Ascending aorta (tissue), 2 donors: ENCODE measurements at places on chromosomes 4 and X.
A peak's percentile ranks its signal among the peaks of the same experiment; 100 is the strongest.

DNA sequence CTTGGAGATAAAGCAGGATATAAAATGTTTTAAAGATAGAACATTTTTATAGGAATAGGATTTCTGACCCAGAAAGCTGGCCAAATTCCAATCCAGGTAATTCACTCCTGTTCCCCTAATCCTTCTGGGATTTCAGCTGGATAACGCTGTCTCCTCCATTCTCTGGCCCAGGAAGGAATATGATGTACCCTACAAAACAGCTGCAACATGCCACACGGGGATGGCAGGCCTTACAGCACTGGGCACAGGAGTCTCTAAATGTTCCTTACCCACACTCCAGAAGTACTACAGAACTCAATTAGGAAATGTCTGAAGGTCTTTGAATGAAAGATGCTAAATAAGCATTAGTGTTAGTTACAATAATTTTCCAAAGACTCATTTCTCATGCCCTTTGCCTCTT lies 15.8 kb downstream of the CAMK2D start:
- H3K4me3 ChIP-seq: no peak overlapping the region
- H3K4me1 ChIP-seq: no peaks in the 10 kb centered on the region
- no peaks in the 10 kb centered on the region for H3K36me3 ChIP-seq
- no peak overlapping the region for H3K27ac ChIP-seq
- DNase-seq: no peak

- H3K4me1 ChIP-seq: peaks cover 20% of the 10 kb centered on the region
- DNase-seq: peak; percentile 69
- H3K4me3 ChIP-seq: no peak overlapping the region
- no peaks in the 10 kb centered on the region for H3K36me3 ChIP-seq
- no peaks in the 10 kb centered on the region for H3K27me3 ChIP-seq
Observed at GRCh38 chr4:141654098-141654497, 17.7 kb downstream of the IL15 start.

GRCh38 chr4:29113960-29114359 lies 1606.2 kb upstream of the PCDH7 start:
- H3K4me1 ChIP-seq: no peaks in the 10 kb centered on the region
- no peak overlapping the region for H3K4me3 ChIP-seq
- no peaks in the 10 kb centered on the region for H3K27me3 ChIP-seq
- no peak overlapping the region for H3K27ac ChIP-seq

GRCh38 chr4:11042760-11043159 lies 358.2 kb upstream of the CLNK start:
- no peak overlapping the region for H3K27ac ChIP-seq
- no peak for DNase-seq
- H3K36me3 ChIP-seq: no peaks in the 10 kb centered on the region
- no peaks in the 10 kb centered on the region for H3K27me3 ChIP-seq
- no peaks in the 10 kb centered on the region for H3K4me1 ChIP-seq
- no peak overlapping the region for H3K4me3 ChIP-seq

DNA sequence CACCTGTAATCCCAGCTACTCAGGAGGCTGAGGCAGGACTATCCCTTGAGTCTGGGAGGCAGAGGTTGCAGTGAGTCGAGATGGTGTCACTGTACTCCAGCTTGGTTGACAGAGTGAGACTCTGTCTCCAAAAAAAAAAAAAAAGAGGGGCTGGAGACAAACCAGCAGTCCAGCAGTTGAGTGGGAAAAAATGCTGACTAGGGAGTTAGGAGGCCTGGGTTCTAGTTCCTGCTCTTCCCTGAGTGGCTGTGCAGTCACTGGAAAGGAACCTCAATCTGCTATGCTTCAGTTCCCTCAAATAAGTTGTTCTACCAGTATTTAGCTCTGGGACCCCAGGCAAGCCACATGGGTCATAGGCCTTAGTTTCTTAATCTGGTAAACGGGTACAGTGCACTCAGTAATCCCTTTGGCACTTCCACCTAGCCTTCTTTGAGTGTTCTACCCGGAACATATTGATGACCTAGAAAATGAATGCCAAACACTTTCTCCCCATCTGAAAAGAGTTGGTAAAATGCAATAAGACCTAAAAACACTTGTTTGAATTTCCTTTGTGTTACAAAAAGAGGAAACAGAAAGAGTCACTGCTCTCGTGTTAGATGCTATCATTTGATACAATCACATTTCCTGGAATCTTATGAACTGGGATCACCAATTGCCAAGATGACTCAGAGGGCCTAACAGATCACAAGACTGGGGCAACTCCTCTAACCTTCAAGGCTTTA lies 99.3 kb upstream of the EGFL6 start:
- H3K4me3 ChIP-seq: no peak overlapping the region
- H3K36me3 ChIP-seq: no peaks in the 10 kb centered on the region
- no peaks in the 10 kb centered on the region for H3K27me3 ChIP-seq
- H3K27ac ChIP-seq: no peak overlapping the region
- no peaks in the 10 kb centered on the region for H3K4me1 ChIP-seq

GRCh38 chr4:151488968-151489367 lies 80.0 kb downstream of the FHIP1A start:
- H3K27me3 ChIP-seq: no peaks in the 10 kb centered on the region
- H3K4me1 ChIP-seq: no peaks in the 10 kb centered on the region
- H3K36me3 ChIP-seq: no peaks in the 10 kb centered on the region
- no peak overlapping the region for H3K4me3 ChIP-seq

DNA sequence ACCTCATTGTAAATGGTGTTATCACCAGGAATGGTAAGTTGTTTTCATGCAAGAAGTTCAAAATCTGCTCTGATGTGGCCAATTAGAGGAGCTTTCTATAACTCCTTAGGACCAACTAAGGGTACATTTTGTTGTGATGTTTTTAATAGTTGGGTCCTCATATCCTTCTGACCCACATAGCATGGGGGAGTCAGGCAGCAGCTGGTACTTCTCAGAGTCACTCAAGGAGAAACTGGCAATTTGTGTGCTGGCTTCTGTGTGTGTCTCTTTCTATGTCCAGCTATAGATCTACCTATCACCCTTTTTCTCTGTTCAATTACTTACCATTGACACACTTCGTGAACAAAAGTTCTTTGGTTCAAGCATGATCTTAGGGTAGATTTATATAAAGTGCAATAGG lies 194.3 kb upstream of the TENM3 start:
- no peak overlapping the region for H3K4me3 ChIP-seq
- H3K27me3 ChIP-seq: no peaks in the 10 kb centered on the region
- DNase-seq: no peak
- H3K4me1 ChIP-seq: no peaks in the 10 kb centered on the region

- no peaks in the 10 kb centered on the region for H3K4me1 ChIP-seq
- DNase-seq: no peak
- no peak overlapping the region for H3K27ac ChIP-seq
- H3K36me3 ChIP-seq: peaks cover 43% of the 10 kb centered on the region
Observed at GRCh38 chrX:154775419-154776349, 13.0 kb downstream of the DKC1 start.
